ENCODE measurements at places on chromosomes 3 and 15. TPM values are rescaled to one million over a fixed set of nuclear protein-coding genes. Genes with fewer than 3 reads are reported as not detected.

FRMD4B gene
- 21.5 TPM for total RNA-seq

LTF gene
- total RNA-seq: 3.6 TPM

CHAC1 gene
- 3.9 TPM for total RNA-seq

ARL14 gene
- not detected for total RNA-seq

NR1I2 gene
- total RNA-seq: not detected

TLR9 gene
- 0.46 TPM for total RNA-seq

KCNMB2 gene
- total RNA-seq: not detected

MAGEL2 gene
- total RNA-seq: 0.32 TPM

FRMD5 gene
- total RNA-seq: 0.33 TPM

ADGRG7 gene
- not detected for total RNA-seq

C2CD4A gene
- not detected for total RNA-seq

A4GNT gene
- not detected for total RNA-seq

CCR1 gene
- total RNA-seq: 23.7 TPM

TRIM71 gene
- not detected for total RNA-seq

PARP15 gene
- 3.5 TPM for total RNA-seq

SLC22A13 gene
- 0.32 TPM for total RNA-seq

ZBBX gene
- total RNA-seq: not detected

SERINC4 gene
- not detected for total RNA-seq

SLC9A9 gene
- 20.5 TPM for total RNA-seq

GCNT3 gene
- not detected for total RNA-seq

CFAP100 gene
- not detected for total RNA-seq

CLDN18 gene
- not detected for total RNA-seq

LYZL4 gene
- total RNA-seq: not detected

Data from posterior vena cava (tissue), 2 donors.